ENCODE measurements at places on chromosomes 2 and 18.

- no peak for DNase-seq
These were observed 37.3 kb downstream of the GREB1 start for GRCh38 chr2:11571170-11571569.

DNA sequence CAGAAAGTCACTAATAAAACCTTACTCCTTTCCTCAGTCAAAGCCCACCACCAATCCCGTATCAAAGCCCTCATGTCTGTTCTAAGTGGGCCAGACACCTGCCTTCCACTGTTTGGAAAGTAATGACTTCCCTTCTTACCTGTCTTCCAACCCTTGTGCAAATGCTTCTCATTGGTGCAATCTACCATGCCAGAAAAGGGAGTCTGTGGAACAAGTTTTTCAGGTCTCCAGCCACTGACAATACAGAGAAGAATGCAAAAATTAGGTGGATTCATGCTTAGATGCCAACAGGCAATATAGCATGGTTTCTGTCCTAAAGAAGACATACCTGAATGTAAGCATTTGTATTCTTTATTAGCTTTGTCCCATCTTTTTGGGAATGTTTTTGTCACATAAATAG, 1140.6 kb upstream of the LRRTM1 start:
- DNase-seq: no peak

- no peak for DNase-seq
These were observed 42.2 kb downstream of the THNSL2 start for GRCh38 chr2:88212251-88212790.

- no peak for DNase-seq
These were observed 242.1 kb downstream of the SEPTIN10 start for GRCh38 chr2:109371481-109372170.

GRCh38 chr2:222641336-222641735, 14.6 kb downstream of the FARSB start:
- no peak for DNase-seq

- DNase-seq: no peak
These were observed 113.0 kb downstream of the CRIM1 start for GRCh38 chr2:36468463-36469105.

DNA sequence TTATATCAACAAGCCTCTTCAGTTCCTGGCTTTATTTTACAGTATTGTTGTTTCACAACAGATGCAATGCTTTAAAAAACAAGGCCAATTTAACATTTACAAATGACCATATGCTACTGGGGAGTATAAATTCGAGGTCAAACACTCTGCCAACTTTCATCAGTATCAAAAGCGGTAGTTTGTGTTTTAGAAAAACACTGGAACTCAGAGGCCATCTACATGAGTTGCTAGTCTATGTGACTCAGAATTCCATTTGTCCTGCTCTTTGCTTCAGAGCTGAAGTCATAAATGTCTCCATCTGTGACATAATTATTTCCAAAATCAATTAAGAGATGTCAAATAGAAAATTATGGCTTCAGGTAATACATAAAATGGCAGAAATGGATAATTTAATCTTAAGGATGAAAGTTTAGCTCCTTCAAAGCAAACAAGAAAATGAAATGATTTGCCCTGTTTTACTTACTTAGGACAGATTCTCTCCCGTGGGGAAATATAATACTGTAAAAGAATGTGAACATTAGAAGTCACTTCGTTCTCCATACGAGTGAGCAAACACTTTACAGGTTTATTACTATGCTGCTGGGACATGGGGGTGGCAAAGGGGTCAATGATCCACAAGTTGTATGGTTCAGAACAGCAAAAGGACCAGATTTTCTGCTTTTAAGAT, 3.7 kb downstream of the MEX3C start:
- no peak for DNase-seq

DNA sequence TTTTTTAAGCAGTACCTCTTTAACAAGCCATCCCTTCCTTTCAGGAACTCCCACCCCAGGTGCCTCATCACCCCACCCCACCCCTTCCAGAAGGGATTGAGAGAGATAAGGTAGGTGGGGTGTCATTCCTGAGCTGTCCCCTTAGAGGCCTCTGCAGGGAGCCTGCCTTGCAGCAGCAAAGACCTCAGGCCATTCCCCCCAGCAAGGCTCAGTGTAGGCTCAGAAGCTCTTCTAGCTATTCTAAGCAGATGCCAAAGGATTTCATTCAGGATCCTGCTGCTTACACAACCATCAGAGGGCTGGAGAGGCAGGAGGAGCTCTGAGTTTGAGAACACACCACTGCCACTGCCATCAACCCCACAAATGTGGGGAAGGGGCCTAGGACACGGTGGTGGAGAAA, 5.8 kb upstream of the FIGLA start:
- no peak for DNase-seq

All from NCI-H774 (cell line).